ENCODE measurements at places on chromosomes 7 and 10. TPM values are rescaled to one million over a fixed set of nuclear protein-coding genes. Genes with fewer than 3 reads are reported as not detected.

DNA sequence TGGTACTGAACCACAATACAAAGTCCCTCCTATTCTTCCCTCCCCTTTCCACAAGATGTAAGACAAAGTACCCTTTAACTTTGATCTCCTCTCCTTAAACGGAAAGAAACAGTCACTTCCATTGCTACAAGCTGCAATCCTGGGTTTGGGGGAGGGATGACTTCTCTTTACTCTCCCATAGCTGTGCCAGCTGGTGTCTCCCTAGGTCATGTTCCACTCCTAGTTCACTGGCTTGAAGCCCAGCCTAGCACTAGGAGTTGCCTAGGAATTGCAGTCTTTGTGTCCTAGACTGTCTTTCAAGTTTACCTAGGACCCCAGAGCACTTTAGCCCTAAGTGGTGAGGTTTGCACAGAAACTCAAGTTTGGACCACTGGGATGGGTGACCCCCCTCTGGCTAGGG, 311.1 kb downstream of the HPSE2 start:
- no peak for DNase-seq
- 0 out of 2 replicates have a peak, but pooled peaks cover 2% of the 10 kb centered on the region for H3K27me3 ChIP-seq
- no peaks in the 10 kb centered on the region for H3K4me1 ChIP-seq
- no peak overlapping the region for H3K27ac ChIP-seq
- no peak overlapping the region for H3K4me3 ChIP-seq

CPED1 gene
- 0.39 TPM for total RNA-seq

- H3K27me3 ChIP-seq, result no peaks in the 10 kb centered on the region
- H3K36me3 ChIP-seq, result no peaks in the 10 kb centered on the region
- DNase-seq, result no peak
- H3K4me1 ChIP-seq, result no peaks in the 10 kb centered on the region
Observed at GRCh38 chr10:30456266-30456665, 22.3 kb downstream of the MAP3K8 start.

DNA sequence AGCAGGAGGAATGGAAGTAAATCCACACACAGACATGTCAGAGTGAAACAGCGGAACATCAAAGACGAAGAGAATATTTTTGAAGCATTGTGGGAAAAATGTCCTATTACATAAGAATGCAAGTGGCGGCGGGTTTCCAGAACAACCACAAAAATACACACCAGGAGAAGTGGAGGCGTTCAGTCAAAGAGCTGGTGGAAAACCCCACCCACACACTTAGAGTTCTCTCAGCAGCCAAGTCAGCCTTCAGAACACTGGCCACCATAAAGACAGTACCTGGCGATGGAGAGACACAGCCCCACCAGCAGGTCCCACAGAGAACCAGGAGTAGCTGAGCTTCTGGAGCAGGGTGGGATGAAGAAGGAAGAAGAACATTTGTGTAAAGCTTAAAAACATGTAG, 23.7 kb downstream of the NKX6-2 start:
- H3K4me3 ChIP-seq, result no peak overlapping the region
- H3K4me1 ChIP-seq, result no peaks in the 10 kb centered on the region
- no peak overlapping the region for H3K27ac ChIP-seq
- no peak for DNase-seq

HMX2 gene
- total RNA-seq, result 2.7 TPM

AFAP1L2 gene
- total RNA-seq, result 170 TPM

DNA sequence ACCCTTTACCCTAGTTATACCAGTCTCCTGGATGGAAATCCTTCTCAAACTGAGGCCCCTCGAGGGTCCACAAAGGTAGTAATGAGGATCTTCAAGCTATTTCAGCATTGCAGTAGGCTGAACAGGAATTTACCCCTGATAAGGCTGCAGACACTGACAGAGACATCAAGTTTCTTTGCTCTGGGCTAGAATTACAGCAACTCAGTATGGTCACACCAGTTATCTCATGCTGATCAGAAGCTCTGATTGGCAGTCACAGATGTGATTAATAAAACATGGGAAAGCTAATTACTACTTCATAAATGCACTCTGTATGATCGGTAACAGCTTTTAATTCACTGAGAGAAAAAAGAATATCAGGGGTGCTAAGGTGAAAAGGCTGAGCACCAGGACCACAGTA, 30.6 kb downstream of the FAM204A start:
- H3K4me1 ChIP-seq, result peaks cover 12% of the 10 kb centered on the region
- H3K27me3 ChIP-seq, result no peaks in the 10 kb centered on the region
- no peak overlapping the region for H3K27ac ChIP-seq
- no peak overlapping the region for H3K4me3 ChIP-seq
- H3K36me3 ChIP-seq, result peaks cover 21% of the 10 kb centered on the region
- no peak for DNase-seq

DMBT1 gene
- total RNA-seq, result 0.05 TPM

STAMBPL1 gene
- total RNA-seq, result 25.2 TPM

DNA sequence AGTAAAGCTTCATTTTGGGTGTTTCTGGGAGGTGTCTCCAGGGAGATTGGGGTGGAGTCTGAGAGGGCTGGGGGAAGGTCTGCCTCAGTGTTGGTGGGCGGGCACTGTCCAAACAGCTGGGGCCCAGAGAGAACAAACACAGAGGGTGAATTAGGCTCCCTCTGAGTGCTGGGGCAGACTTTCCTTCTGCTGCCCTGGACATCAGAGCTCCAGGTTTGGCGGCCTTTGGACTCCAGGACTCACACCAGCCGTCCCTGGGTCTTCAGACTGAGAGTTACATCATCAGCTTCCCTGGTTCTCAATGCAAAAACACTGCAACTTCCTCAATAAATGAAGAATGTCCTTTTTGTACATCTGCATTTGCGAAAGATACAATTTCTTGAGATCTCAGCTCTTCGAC, 427.4 kb downstream of the PTPRN2 start:
- no peaks in the 10 kb centered on the region for H3K36me3 ChIP-seq
- no peak for DNase-seq
- H3K27me3 ChIP-seq, result peaks cover 8% of the 10 kb centered on the region
- H3K4me1 ChIP-seq, result no peaks in the 10 kb centered on the region
- no peak overlapping the region for H3K4me3 ChIP-seq
- H3K27ac ChIP-seq, result no peak overlapping the region

HSPA12A gene
- total RNA-seq, result 7.7 TPM

ANXA8L1 gene
- total RNA-seq, result 0.26 TPM

DNA sequence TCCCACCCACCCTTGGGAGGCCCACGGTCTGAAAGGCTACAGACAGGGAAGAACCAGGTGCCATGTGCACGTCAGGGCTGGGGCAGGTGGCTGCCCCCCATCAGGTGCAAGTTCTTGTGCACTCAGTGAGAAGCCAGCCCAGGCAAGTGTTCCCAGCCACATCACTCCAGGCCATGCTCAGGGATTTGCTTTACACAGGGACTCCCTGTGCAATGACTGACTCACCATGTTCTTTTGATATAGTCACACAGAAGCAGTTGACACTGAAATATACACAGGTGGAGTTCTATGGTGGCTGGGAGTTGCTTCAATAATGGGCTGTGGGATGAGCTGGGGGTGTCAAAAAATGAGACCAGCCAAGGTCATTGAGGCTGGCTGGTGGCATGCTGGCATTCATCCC, 8.0 kb upstream of the CHST15 start:
- H3K4me1 ChIP-seq, result peaks cover 17% of the 10 kb centered on the region
- H3K27me3 ChIP-seq, result no peaks in the 10 kb centered on the region
- no peaks in the 10 kb centered on the region for H3K36me3 ChIP-seq
- no peak overlapping the region for H3K27ac ChIP-seq

- H3K27ac ChIP-seq, result no peak overlapping the region
- H3K4me1 ChIP-seq, result no peaks in the 10 kb centered on the region
- no peak overlapping the region for H3K4me3 ChIP-seq
- no peak for DNase-seq
- H3K36me3 ChIP-seq, result no peaks in the 10 kb centered on the region
Observed at GRCh38 chr10:63795094-63795860, 274.1 kb downstream of the REEP3 start.

GPNMB gene
- 2.1 TPM for total RNA-seq

DNA sequence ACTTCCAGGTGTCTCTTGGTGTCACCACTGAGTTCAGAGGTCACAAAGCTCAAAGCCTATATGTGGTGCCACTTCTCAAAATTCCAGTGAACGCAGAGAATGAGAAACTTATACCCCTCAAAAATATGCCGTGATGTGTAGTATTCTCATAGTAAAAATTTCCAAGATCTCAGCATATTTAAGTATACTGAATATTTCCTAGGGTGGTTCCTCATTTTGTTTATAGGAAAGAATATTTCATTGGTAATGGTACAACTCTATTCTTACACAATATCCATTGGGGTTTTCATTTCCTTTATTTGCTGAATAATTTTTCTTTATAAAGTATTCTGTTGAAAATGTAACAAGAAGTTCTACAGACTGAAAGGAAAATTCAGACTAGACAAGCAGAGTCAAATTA, 58.9 kb upstream of the ADO start:
- H3K27me3 ChIP-seq, result no peaks in the 10 kb centered on the region
- no peaks in the 10 kb centered on the region for H3K36me3 ChIP-seq
- DNase-seq, result no peak
- H3K4me1 ChIP-seq, result no peaks in the 10 kb centered on the region

PTF1A gene
- not detected for total RNA-seq

CHRM2 gene
- not detected for total RNA-seq

DNA sequence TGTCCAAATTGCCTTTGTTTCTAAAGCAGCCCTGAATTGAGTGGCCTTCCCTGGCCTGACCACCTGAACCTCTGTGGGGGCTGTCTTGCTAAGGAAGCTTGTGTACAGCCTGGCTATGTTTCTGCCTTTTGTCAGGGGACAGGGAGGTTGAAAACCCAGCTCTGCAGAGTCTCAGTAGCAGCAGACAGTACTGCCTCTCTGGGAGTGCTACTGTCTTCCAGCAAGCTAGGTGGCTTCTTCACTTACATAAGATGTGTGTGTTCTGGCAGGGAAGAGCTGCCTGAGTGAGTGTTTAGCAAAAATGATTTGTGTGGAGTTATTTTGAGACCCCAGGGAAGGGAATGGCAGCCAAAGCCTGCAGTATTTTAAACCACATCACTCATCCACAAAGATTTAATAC, 57.4 kb downstream of the LRRC4 start:
- no peak for DNase-seq
- no peaks in the 10 kb centered on the region for H3K4me1 ChIP-seq
- H3K4me3 ChIP-seq, result no peak overlapping the region
- H3K27me3 ChIP-seq, result no peaks in the 10 kb centered on the region
- no peaks in the 10 kb centered on the region for H3K36me3 ChIP-seq

DNA sequence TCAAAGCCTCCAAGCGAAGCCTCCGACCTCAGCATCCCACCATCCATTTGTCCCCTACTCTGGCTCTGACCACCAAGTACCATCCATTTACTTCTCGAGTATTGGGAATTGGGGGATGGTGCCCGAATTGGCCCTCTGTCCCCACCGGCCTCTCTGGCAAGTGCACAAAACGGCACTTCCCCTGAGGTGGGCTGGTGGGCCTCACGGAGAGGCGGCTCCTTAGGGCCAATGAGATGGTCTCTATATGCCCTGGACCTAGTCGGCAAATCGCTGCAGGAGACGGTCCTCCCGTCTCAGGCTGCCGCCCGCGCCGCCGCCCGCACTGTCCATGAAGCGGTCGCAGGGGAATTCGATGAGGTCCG, 2.8 kb downstream of the TRIL start:
- no peaks in the 10 kb centered on the region for H3K4me1 ChIP-seq
- H3K36me3 ChIP-seq, result no peaks in the 10 kb centered on the region
- H3K27me3 ChIP-seq, result peaks cover 32% of the 10 kb centered on the region
- H3K4me3 ChIP-seq, result peak overlapping the region; percentile 19
- no peak for DNase-seq
- no peak overlapping the region for H3K27ac ChIP-seq

RNF32 gene
- 3.5 TPM for total RNA-seq

- no peaks in the 10 kb centered on the region for H3K4me1 ChIP-seq
- H3K27ac ChIP-seq, result no peak overlapping the region
- no peak for DNase-seq
- no peaks in the 10 kb centered on the region for H3K27me3 ChIP-seq
Observed at GRCh38 chr10:34495938-34496337, 319.2 kb downstream of the PARD3 start.

CPVL gene
- total RNA-seq, result 1.1 TPM
